GM12891 (cell line): ENCODE measurements at places on chromosomes 6 and 20.

DNA sequence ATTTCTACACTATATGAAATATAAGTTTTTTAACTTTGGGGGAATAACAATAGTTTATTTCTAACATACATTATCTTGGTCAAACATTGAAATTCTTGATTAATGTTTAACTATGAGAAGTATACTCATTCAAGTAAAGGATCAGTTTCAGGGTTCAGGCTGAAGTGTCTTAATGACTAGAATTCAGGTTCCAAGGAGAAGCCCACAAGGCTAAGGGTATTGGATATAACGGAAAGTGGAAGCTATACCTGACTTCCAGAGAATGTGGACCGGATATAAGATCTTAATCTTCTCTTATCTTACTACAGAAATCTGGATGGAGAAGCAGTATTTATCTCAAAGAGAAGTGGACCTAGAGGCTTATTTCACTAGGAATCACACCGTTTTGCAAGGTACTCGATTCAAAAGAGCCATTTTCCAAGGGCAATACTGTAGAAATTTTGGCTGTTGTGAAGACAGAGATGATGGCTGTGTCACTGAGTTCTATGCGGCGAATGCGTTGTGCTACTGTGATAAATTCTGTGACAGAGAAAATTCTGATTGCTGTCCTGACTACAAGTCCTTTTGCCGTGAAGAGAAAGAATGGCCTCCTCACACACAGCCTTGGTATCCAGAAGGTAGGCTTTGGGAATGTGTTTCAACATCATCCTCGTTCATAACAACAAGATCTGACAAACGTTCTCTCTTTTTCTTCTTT, at the start of gene TINAG:
TSS of gene TINAG (plus strand) at position 153 of the 697 bp plus-strand sequence. CDS start at position 263, 110 bp downstream.
- no peak for DNase-seq

DNA sequence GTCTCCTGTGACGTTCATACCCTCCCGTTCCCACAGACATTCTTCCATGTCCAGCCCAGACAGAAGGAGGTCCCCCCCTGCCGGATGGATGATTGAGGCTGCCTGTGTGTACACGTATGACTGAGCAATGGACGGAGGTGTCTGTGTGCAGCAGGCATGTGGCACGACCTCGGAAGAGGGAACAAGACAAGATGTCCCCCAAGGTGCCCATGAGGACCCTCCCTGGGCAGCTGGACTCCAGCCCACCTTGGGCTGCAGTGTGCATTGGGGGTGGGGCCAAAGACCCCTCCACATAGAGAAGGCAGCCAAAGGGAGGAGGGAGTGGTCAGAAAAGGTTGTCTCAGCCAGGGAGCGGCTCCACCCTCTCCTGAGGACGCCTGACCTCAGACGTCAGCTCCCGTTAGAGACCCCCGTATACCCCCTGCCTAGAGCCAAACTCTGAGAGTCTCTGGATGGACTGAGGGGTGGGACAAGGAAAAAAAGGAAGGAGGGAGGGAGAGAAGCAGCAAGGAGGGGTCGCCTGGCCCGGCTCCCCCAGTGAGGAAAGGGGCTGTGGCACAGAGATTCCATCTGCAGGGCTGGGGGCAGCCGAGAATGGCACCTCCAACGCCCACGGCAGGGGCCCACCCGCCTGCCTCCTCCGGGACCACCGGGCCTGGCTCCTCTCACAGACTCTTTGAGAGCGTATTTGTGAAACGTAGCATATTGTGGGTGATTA, 92.9 kb upstream of the BHLHE23 start:
- DNase-seq = no peak

DNA sequence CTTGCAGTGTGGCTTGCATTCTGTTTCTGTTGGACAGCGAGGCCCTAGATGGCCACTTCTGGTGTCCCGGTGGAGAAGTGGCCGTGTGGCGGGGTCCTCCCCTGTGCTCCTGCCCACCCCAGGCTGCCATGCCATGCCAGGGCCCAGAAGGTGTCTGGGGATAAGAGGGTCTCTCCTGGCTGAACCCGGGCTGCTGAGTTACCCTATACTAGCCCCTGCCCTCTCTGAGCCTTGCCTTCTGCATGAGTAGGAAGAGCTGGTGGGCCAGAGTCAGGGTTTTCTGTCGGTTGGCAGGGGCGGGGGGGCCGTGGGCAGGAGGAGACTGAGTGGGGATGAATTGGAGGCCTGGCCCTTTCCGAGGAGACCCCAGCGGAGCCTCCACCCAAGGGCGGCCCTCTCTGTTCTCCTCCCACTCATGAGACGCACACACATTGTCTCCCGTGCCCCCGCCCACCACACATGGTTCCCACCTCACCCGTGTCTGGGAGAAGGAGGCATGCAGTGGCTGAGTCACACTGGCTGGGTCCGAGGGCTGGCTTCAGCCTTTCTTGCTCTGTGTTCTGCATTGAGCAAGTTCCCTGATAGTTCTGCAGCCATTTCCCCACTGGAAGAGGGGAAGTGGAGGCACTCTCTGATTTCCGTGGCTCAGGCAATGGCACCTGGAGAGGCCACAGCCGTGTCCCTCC, 24.6 kb downstream of the VSTM2L start:
- DNase-seq = no peak

DNA sequence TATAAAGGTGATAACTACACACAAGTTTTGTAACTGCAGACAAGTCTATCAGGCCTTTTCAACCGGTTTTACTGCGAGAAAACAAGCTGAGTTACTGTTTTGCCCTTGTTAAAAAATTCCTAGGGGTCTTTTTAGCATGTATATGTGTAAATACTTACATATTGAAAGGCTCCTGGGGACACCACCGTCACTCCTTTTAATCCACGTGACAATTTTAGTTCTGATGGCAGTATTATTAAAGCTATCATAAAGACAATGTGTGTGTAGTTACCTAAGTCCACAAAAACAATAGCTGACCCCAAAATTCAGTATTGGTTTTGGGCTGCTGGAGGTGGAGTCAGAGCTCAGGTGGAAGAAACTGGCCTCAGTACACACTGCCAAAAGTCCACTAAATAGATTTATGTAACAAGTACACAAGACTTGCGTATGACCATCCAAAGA, 41.3 kb upstream of the HFE start:
- DNase-seq = no peak

DNA sequence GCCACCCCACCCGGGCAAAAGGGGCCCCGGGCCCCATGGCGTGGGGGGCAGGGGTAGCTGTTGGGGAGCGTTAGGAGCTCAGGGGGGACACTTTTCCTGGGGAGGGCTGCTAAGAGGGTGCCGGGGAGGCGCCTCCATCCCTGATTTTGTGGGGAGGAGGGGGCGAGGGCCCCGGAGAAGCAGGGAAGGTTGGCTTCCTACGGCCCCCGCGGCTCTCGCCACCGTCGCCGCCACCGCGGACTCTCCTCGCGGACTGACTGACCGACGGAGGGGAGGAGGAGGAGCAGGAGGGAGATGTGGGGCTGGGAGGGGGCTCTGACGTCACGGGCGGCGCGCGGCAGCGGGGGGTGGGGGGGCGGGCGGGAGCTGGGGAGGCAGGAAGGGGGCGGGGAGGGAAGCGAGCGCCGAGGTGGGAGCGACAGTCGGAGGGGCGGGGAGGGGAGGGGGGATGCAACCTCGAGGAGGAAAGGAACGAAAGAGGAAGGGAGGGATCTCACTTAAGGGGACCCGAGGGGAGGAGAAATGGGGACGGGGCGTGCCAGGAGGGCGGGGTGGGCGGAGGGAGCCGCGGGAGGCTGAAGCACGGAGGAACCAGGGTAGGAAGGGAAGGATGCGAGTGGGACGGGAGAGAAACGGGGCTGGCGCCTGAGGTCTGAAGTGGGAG, 5.1 kb downstream of the GABBR1 start:
- DNase-seq = peak; percentile 49

- no peak for DNase-seq
Measured at GRCh38 chr6:965343-965742, 272.4 kb upstream of the EXOC2 start.
